T-helper 2 cell treated with Interferon-gamma antibody and Interleukin-4, amounts not matched to agents 5 μg/mL and 100 μg/mL, for 36 hours (primary cell): ENCODE measurements at places on chromosomes 4 and X.

DNA sequence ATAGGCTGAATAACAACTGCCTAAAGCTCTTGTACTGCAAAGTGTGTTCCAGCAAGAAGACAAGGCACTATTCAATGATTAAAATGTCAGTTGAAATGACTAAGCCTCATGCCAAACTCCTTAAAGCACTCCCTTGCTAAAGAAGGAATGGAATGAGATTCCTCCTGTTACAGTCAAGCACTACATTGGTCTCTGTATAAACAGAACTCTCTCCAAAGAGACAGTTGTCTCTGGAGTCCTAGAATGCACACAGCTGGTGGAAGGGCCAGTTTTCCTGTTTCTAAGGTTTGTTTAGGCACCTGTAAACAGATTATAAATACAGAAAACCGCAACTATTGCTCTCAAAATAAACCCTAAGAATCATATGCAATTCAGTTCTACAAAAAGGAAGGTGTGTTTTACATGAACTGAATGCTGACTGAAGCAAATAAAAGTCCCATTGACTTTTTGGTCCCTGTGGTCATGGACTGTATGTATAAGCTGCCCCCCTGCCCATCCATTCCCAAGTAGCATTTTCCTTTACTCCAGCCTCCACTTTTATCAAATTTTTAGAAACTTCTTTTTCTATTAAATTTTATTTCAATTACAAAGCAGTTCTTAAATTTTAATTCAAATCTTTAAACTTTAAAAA is 47.0 kb downstream of the FAT1 start:
- DNase-seq = no peak

GRCh38 chr4:169869490-169869889 is 111.7 kb upstream of the HPF1 start:
- DNase-seq = no peak

DNA sequence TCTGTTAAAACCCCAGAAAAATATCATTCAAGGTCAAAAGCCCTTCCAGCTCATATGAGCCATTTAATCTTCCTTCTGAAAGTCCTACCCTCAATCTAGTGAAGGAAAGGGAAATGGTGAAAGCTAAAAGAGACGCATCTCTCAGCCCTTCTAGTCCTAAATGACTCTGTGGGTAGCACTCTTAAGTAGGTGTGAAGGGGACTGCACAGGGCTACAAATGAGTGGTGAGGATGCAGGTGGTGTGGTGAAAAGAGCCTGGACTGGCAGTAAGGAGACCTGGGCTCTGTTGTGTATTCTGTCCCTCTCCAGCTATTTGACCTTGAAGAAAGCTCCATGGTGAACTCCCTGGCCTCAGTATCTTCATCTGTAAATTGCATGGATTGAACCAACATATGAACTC is 671.8 kb upstream of the DIPK2B start:
- no peak for DNase-seq

- DNase-seq = no peak
Measured at GRCh38 chrX:65576160-65576559, 41.6 kb upstream of the LAS1L start.

DNA sequence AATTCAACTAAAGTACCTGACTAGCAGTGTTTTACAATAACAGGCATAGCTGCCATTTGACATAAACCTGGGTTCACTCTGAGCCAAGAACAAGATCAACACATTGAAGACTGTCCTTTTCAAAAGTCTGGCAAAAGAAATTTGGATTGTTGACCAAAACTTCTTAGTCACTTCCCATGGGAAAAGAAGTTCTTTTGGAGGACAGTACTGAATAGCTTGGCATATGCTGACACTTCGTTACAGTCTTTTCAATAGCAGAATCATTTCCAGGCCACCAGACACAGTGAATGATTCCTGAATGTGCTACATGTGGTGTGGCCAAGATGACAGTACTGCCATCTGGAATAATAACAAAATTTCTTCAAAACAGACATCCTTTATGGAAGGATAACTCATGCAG is 560.3 kb downstream of the GRID2 start:
- no peak for DNase-seq

GRCh38 chr4:121668368-121669162 is 28.2 kb downstream of the ANXA5 start:
- no peak for DNase-seq

GRCh38 chr4:164596927-164597326 is 157.0 kb upstream of the SMIM31 start:
- no peak for DNase-seq

- no peak for DNase-seq
Measured at GRCh38 chrX:16711893-16712547, 449 bp downstream of the CTPS2 start.
